ENCODE measurements at places on chromosomes 7 and 10. TPM values are rescaled to one million over a fixed set of nuclear protein-coding genes. Genes with fewer than 3 reads are reported as not detected.

DNA sequence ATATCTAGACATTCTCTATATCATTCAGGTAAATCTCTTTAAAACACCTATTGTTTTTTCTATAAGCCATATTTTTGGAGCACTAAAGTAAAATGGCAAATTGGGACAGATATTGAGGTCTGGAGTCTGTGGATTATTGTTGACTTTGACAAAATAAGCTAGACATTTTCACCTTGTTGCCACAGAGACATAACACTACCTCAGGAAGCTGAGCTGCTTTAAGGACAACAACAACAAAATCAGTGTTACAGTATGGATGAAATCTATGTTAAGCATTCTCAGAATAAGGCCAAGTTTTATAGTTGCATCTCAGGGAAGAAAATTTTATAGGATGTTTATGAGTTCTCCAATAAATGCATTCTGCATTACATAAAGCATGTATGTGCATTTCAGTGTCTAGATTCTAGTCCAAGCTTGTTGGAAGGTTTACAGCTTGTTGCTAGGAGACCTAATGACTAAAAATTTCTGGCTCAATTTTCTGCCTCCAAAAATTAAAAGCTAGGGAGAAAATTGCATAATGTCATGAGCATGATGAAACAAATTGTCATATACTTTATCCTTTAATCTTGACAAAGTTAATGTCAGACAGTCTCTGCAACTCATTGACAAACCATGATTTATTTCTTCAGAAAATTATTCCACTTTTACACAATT is 18.3 kb downstream of the LIPM start:
- no peak for ATAC-seq

DNA sequence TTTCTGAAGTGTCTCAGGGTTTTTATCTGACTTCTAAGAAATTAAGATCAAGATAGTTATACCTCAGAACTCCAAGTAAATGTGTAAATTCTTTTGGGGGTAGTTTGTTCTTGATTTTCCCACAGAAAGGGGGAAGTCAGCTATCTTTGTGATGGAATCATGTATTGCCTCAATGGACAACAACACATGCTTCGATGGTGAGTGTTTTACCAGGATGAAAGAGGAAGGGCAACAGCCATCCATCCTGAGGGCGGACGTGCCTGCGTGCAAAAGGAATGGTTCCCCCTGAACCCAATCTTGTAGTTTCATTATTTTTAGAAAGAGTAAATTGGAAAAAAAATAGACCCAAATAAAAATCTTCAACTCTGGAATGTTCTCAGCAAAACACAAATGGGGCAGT is 67.2 kb upstream of the ZPBP start:
- no peak for ATAC-seq

GRCh38 chr7:152173372-152174070 is 148.0 kb downstream of the GALNT11 start:
- ATAC-seq: no peak

ANXA8L1 gene
- not detected for total RNA-seq

- no peak for ATAC-seq
Measured at GRCh38 chr7:134037991-134038390, 89.1 kb upstream of the LRGUK start.

DNA sequence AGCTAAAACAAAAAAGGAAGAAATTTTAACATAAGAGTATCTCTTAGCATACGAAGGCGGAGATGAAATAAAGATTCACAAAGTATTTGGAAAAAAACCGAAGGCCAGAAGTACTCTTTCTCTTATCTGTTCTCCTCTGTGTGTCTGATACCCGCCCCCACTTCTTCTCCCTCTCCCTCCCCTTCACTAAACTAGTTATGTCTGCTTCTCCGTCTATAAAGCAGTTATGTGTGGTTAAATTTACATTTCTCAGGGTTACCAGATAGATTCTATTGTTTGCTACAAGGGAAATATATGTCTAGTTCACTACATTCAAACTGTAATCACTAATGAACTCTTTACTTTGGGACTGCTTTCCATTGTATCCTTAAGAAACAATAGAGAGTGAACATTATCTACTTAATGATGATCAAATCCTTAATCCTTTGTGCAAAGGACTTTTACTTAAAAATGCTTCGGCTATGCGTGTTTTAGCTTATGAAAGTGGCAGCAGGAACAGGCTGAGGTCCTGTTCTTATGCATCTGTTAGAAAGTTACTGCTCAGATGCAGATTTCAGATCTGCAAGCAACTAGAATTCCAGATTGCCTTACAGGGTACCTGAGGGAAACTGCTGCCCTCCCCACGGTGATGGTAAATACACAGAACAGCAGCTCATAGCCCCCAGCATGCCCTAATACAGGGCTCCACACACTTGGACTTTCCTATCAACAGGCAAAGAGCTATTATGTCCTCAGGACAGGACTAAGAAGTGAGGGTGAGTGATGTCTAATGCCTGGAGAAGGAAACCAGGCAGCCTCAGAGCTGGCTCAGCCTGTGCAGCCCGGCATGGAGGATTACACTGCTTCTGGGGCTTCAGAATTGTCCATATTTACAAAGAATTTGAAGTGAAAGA is 273.3 kb downstream of the FZD1 start:
- ATAC-seq: no peak

DNA sequence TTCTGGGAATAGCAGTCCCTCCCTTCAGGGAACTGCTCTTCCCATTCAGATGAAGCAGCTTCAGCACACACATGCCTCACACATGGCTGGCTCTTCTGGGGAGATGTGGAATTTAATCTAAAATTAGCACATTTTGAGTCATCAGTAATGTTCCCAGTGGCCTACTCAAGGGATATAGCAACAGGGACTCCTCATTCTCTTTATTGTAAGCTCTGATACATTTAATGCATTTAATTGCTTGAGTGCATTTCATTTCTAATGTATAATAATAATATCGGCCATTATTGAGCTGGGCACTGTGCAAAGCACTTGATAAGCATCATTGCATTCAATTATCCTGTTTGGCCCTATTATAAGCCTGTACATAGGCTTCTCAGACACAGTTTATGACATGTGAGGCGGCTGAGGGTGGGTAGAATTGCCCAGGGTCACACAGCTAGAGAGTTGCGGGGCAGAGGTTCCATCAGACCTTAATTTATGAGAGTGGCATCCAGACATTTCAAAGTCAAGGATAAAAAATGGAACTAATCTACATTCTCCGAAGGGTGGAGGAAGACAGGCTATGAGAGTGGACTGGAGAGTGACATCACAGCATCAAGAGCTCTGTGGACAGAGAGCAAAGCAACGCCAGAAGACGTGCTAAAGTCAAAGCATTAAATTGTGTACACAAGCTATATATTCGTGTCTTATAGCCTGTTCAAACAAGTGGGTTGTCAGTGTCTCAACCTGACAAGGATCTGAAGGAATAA is 76.8 kb downstream of the LANCL2 start:
- ATAC-seq: no peak

DNA sequence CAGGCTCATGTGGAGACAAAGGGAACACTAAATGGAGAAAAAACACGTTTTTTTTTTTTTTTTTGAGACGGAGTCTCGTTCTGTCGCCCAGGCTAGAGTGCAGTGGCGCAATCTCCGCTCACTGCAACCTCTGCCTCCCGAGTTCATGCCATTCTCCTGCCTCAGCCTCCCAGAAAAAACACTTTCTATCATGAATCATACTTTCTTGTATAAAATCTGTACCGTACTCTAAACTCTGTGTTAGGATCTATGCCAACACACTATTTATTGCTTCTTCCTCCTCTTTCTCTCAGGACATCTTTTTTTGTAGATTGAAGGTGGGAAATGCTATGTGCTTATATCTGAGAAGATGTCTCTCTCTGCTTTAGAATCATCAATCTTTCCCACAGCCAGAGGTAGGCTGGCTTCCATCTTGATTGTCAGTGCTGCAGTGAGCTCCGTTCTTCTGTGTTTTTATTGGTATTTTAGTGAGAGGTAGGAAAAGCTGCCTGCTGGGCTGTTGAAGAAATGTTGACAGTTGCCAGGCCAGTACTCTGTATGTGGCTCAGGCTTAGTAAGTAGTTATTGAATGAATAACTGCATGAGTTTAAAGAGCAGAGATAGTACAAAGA is 101.1 kb downstream of the GPR85 start:
- no peak for ATAC-seq

DNA sequence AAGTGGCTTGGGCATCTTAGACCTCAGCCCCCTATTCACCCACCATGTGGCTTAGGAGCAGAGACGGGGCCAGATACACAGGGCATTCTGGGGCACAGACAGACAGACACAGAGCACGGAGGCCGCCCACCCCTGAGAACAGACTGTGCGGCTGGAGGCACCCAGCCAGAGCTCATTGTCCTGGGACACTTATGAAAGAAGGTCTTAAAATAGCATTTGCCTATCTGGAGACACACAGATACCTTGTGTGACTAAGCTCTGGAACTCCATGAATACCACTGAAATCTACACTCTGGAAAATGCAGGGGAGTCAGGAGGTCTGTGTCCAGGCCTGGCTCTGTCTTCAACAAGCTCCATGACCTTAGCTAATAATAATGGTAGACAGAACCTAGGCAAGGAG is 41.4 kb upstream of the ADO start:
- no peak for ATAC-seq

DNA sequence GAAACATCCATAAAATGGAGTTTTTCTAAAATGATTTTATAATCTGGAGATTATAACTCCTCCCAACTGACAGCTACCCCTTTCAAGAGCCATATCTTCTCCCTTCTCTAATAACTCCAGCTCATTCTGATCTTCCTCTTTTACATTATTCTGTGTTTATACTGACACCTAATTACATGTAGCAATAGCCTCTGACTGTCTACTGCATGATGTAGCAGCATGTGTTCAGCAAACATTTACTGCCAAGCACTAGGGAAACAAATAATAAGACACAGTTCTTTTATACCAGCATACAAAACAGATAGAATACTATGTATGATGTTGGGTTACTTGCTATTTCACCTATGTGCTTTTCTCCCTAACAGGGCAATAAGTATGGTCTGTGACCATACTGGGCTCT is 20.7 kb downstream of the RBM28 start:
- ATAC-seq: no peak

USP6NL gene
- 0.74 TPM for total RNA-seq

GRCh38 chr10:102157224-102157623 is 5.0 kb downstream of the NOLC1 start:
- no peak for ATAC-seq

DNA sequence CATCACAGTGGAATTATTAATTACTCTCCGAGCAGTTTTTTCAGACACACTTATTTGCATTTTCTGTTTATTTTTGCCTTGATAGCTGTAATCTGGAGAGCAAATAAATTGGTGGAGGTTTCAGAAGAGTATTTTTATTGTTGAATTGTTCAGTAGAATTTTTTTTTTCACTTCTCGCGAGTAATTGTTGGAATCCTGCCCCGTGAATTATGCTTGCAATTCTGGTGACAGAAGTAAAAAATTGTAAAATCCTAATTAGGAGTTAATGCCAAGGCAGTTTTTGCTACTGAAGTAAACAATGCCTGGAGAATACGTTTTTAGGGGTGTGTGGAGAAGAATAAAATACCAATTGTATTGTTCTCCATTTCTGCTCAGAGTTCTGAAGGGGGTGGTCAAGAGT is 88.2 kb downstream of the AOAH start:
- ATAC-seq: no peak

DNA sequence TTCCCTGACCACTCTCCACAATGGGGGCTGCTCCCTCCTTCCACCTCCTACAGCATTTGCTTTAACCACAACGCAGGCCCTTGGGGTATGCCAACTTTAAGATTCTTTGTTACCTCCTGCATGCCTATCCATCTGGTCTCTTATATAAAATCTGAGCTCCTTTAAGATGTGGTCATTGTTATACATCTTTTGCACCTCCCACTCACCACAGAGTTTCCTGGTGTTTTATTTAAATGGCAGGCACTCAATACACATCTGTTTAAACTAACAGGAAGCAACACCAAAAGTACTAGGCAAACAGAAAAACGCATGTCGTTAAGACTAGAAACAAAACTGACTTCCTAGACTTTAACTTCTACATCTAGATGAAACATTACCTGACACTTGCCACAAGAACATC is 36.3 kb downstream of the SLC25A13 start:
- peak; percentile 64 for ATAC-seq

DNA sequence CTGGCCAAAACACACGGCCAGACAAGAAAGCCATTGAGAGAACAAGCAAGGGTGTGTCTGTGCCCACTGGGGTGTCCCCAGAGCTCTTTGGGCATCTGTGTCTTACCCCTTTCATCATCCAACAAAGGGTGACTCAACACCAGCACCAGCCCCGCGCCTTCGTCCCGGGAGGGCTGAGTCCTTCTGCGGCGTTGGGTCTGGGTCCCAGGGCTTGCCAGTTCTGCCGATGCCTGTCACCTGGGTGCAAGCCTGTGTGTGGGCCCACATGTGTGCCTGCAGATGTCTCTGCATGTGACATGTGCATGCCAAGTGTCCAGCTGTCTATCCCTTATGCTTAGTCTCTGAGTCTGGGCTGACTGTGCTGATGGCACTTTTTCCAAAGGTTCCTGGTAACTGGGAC is 24.4 kb upstream of the ELN start:
- ATAC-seq: no peak

- ATAC-seq: no peak
Measured at GRCh38 chr7:143282124-143282523, 2.6 kb upstream of the TMEM139 start.

DNA sequence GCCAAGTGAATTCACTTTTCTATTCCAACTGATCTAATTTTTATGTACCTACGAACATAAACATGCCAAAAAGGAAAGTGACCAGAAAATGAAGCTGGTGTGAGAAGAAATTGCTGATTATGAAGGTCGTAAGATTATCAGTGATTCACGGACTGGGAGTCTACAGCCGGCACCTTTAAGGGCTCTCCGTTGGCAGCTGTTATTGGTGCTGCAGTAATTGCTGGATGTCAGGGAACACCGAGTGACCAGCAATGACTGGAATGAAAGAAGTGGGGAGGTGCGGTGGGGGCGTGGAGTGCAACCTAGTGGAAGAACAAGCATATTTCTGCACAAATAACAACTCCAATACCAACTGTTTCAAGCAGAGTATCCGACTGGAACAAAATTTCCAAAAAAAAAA is 109.8 kb upstream of the TARP start:
- ATAC-seq: no peak

Measured in activated T-helper 17 cell treated with anti-CD3 and anti-CD28 coated beads, Interleukin-2, amount 50 U/mL, for 72 hours (primary cell).